ENCODE measurements at places on chromosomes 11 and 22.

GRCh38 chr22:38824585-38824984 is 19.2 kb downstream of the NPTXR start:
- no peak for DNase-seq

DNA sequence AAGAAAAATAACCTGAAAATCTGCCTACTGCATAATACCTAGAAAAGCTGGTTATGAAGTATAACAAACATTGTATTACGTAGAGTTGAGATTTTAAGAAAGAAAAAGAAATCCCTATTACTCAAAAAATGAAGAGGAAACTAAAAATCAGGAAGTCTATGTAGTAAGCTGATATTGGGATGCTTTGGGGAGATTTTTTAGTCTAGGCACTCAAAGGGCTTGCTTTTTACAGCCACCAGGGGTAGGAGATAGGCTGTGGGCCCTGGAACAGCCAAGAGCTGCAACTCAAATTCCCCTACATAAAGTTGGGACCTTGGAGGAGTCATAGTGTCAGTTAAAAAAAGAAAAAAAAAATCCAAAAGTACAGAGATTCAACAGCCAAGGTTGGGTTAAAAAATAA is 90.4 kb downstream of the RELT start:
- DNase-seq, result no peak

GRCh38 chr11:124481365-124482323 is 36.1 kb upstream of the OR8B8 start:
- no peak for DNase-seq

- DNase-seq, result no peak
These were observed 68.7 kb upstream of the SYN3 start for GRCh38 chr22:33126881-33127280.

DNA sequence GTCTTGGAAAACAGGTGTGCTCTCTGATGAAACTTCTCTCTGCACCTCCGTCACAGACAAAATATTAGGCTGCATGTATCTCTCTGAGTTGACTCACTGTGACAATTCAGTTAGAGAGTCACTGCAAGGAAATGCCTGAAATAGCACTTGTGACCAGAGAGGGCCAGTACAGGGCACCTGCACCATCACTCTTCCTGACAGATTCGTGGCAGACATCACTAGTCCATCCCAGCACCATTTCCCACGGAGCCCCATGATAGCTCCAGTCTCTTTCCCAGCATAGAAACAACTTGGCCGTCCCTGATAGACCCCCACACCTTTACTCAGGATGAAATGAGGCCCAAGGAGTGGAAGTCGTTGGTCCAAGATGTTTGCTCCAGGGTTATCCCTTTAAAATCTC is 73.3 kb upstream of the ISX start:
- no peak for DNase-seq

DNA sequence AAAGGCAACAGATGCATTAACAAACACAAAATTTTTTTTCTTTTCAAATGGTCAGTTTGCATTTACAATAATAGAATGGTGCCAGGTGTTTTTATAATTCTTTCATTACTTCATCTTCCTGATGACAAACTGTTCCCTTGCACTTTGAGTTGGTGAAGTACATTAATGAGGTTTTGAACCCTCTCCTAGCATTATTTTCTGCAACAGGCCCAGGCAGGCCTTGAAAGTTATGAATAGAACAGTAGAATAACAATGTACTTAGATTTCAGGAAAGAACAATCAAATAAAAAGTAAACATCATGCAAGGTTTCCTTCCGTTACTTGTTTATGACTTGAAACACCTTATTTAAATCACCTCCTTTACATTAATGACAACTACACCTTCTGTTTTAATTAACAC is 9.6 kb downstream of the BTG4 start:
- DNase-seq, result no peak

DNA sequence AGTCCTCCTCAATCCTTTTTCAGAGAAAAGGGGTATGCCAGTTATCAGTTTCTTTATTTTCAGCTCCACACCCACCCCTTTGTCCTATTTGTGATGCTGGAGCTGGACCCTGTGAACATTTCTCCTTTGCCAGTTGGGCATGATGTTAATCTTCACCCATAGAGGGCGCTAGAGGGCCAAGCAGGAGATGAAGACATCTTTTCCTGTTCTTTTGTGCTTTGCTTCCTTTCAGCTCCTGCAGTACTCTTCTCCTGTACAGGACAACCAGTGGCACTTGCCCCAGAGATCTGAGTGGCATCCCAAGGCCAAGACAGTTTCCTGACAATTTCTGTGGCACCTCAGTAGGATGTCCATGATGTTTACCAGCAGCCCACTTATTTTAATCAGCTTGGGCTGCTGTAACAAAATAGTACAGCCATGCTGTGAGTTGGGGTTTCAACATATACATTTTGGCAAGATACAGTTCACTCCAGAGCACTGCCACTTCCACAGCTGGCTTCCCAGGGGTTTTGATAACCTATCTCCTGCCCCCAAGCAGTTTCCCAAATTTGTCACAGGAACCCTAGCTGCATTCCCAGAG is 4.6 kb downstream of the SAA2 start:
- DNase-seq, result peak; percentile 40

- DNase-seq, result no peak
These were observed 28.7 kb downstream of the DRD4 start for GRCh38 chr11:665704-666281.

GRCh38 chr22:50305923-50306566 is 1.4 kb downstream of the PLXNB2 start:
- no peak for DNase-seq

DNA sequence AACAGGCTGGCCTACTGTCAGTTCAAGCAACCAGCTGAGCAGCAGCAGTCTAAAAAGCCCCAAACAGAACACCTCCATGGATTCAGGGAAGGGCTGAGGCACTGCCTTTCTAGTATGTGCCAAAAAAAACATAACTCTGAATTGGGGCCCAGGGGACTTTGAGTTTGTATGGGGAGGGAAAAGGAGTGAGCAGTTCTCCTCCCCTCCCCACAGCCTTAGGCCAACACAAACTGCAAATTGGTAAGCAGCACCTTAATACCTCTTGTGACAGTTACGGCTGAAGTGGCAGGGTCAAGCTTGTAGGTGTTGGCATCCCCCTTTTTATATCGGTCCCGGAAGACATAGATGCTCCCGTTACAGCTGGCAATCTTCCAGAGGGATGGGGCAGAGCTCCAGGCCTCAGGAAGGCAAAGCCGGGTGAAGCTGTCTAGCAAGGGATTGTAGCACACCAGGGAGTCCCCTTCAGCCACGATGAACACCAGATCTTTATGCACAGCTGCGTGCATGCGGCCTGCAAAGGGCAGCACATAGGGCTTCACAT is 6.0 kb downstream of the KBTBD4 start:
- no peak for DNase-seq

DNA sequence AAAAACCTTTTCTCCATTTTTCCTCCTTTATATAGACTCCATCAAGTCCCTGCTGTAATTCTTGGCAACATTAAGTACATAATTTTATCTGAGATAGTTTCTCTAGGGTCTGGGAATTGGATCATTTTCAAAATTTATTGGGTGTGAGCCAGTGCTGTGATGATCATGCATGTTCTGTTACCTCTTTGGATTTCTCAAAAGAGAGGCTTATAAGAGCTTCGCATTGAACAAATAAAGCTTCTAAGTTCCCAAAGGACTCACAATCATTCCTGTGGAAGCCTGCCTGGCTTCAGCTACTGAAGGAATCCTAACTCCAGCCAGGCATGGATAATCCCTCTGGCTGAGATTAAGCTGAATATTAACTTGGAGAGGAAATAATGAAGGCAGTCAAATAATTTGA is 208.5 kb downstream of the RAB38 start:
- DNase-seq, result no peak

GRCh38 chr11:120031156-120031555 is 106.8 kb downstream of the TRIM29 start:
- no peak for DNase-seq

- no peak for DNase-seq
These were observed 207.7 kb downstream of the CEP164 start for GRCh38 chr11:117535201-117535849.

DNA sequence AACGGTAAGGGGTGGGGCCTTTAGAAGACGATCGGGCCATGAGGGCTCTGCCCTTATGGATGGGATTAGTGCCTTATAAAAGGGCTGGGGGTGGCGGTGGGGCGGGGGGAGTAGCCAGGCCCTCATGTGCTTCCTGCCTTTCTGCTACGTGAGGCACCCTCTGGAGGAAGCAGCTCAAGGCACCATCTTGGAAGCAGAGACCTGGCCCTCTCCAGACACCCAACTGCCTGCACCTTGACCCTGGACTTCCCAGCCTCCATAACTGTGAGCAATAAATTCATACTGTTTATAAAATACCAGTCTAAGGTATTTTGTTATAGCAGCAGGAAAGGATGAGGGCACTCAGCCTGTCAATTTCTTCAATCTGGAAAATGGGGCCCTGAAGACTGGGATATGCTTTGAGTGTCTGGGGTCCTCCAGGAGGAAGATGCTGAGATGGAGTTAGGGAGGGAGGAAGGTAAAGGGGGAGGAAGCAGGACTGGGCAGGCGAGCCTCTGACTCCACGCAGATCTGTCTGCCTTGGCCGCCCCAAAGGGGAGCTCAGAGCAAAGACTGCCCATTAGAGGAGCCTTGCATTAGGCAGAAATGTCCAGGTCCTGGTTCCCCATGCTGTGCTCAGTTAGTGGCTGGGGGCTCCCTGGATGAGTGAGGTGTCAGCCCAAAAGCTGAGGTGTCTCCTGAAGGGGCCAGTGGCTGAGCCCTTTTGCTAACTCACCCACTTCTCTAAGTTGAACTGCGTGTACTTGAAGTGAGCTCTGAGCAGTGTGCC is 5.3 kb downstream of the CABP2 start:
- DNase-seq, result no peak

DNA sequence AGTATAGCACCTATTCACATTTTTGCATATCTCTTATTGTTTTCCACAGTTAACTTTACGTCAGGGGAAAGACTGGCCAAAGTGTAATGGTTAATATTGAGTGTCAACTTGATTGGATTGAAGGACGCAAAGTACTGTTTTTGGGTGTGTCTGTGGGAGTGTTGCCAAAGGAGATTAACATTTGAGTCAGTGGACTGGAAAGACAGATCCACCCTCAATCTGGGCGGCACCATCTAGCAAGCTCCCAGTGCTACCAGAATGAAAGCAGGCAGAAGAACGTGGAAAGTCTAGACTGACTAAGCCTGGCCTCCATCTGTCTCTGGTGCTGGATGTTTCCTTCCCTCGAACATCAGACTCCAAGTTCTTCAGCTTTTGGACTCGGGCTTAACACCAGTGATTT is 1900.7 kb upstream of the RAG2 start:
- no peak for DNase-seq

- no peak for DNase-seq
These were observed 41.5 kb downstream of the SHANK2 start for GRCh38 chr11:71210861-71211260.

DNA sequence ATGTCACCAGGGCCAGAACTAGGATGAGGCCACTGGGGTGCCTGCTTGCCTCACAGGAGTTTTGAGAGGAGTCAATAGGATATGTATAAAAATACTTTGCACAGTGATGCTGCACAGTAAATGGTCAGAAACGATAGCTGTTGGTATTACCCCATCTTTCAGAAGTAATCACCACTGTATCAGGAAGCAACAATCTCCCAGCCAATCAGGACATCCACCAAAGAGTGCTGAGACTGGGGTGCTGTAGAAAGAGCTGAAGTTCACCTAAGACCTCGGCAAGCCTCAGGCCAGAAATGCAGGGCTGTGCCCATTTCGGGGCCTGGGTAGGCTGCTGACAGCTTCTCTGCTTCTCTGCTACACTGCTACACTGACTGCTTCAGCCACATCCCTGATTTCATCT is 17.4 kb downstream of the LMO2 start:
- no peak for DNase-seq

Data from activated gamma-delta T cell treated with anti-CD3 and anti-CD28 coated beads, Interleukin-2, amount 50 U/mL, for 16 hours (primary cell).